DMS153 (cell line): ENCODE measurements at places on chromosomes 4 and X.

DNA sequence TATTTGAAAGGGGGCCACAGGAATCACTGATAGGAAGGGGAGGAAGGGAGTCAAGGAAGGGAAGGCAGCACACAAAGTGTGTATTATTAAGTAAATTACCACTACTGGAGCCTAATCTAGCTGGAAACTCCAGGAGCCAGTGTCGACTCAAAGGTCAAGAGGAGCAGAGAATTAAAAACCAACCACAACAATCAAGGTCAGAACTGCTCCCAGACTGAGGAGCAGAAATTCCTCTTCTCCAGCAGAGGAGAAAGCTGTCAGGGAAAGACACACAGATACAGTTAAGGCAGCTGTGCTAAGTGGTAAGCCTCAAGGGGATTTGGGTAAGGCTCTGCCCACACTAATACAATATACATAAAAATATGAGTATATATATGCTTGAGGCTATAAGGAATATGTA is 87.5 kb upstream of the PTPN13 start:
- DNase-seq, result no peak

GRCh38 chr4:126611900-126612299 is 1020.9 kb upstream of the INTU start:
- DNase-seq, result no peak

DNA sequence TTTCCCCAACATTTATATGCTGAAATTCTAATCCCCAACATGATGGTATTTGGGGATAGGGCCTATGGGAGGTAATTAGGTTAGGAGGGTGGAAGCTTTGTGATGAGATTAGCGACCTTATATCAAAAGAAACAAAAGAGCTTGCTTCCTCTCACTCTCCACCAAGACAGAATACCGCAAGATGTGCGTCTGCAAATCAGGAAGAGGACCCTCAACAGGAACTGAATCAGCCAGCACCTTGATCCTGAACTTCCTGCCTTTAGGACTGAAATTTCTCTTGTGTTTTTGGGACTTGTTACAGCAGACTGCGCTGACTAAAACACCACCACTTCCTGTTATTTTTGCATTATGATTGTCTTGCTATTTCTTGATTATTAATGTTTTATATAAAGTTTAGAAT is 1889.4 kb downstream of the C4orf33 start:
- no peak for DNase-seq

DNA sequence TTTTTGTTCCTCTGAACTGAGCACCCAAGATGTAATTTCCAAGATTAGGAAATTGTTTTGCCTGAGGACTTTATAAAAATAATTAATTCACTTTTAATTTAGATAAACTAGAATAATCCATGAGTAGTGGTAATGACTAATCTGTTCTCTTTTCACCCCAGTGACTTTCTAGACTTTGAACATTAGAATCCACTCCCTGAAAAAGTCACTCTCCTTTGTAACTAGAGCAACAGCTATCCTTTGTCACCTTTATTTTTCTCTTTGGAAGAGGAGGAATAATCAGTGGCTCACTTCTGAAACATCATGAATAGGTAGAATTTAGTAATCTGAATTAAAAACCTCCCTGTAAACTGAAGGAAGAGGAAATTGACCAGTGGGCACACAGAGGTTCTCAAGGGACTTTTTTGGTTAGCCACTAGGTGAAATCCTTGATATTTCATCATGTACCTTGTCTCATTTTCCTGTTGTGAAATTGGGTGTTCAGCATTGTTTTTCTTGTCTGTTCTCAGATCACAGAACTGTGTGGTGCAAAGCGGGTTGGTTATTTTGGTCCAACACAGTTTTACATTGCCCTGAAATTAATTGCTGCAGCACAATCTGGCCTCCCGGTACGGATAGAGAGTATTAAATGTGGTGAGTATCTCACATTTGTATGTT is 59.4 kb downstream of the REPS2 start:
- DNase-seq, result no peak

DNA sequence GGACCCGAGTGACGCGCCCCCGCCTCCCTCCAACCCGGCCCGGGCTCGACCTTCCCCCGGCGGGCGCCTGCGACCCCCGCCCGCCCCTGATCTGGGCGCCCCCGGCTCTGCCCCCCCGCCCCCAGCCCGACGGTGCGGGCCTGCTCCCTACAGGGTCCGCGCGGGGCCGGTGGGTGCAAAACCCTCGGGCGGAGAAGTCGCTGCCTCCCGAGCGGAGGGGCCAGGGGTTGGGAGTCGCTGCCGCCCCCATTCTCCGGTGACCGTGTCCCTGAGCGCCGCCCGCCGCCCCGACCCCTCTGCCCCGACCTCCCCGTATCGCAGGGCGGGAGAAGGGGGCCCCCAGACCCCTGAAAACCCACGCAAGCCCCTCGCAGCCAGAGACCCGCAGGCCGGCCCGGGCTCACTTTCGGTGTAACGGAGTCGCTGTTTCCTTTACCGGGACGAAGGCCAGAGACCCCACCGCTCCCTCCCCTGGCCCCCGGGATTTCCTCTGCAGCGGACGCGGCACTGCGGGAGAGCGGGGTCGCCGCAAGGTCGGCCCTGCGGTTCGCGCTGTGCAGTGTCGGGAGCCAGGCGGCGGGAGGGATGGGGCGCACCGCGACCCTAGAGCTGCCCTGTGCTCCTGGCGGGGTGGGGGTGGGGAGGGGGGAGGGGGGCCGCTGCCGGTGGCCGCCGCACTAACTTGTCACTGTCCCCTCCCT is 729 bp upstream of the CPLX1 start:
- no peak for DNase-seq

- no peak for DNase-seq
Measured at GRCh38 chr4:57865264-57865663, 755.1 kb upstream of the IGFBP7 start.

DNA sequence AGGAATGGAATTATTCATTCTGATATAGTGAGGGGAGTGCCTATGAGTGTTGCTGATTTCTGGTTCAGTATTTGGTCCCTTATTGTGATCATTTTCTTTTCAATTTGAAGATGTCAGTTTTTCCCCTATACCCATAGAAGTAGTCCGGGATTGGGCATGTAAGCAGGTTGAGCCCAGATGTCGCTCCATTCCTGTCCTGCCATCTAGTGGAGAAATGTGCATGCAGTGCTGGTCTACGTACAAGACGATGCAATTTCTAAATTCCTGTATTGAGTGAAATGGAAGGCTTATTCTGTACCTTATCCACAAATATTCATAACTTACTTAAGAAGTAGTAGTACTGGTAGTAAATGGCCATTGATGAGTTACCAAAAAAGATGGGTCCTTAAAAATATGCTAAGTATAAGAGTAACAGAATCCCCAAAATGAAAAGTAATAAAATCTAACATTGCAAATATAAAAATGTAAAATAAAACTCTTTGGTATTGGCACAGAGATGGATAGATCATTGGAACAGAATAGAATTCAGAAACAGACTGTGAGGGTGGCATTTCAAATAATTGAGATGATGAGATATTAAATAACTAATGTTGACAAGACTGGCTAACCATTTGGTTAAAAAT is 60.9 kb downstream of the UGT8 start:
- DNase-seq, result peak; percentile 44

DNA sequence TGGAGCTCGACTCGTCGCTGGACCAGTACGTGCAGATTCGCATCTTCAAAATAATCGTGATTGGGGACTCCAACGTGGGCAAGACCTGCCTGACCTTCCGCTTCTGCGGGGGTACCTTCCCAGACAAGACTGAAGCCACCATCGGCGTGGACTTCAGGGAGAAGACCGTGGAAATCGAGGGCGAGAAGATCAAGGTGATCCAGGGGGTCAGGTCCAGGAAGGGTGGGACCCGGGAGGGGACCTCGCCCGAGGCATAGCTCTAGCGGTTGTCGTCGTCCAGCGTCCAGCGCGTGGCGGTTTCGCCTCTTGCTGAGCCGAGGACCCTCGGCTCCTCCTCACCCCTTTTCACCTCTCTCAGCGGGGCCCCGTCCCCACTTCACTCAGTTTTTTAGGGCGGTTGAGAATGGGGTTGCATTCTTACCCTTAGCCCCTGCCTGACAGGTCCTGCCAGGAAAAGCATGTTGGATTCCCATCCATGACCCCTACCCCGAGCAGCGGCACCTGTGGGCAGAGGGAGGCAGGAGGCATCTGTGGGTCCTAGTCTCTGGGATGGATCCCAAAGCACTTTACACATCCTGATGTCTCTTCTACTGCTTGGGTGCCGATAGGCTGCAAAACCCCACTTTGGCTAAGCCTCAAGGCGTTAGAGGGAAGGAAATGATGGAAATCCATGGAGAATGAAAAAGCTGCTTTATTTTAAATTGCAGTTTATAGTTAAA is 524 bp downstream of the RAB33A start:
- DNase-seq, result no peak

DNA sequence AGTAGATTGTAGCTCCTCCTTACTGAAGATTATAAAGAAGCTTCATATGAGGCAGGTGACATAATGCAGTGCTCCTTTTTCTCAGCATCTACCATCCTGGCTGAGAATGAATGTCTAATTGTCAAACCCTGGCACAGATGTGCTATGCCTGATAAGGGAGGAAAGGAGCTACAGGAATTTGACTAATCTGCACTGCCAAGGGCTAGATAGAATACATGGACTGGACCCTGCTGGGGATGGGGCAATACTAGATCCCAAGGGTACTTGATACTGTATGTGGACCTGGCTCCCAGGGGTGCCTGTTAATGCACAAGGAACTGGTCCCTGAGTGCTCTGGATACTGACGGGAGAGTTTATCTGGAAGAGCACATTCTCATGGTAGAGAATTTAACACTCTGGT is 362.2 kb upstream of the EMCN start:
- DNase-seq, result no peak

DNA sequence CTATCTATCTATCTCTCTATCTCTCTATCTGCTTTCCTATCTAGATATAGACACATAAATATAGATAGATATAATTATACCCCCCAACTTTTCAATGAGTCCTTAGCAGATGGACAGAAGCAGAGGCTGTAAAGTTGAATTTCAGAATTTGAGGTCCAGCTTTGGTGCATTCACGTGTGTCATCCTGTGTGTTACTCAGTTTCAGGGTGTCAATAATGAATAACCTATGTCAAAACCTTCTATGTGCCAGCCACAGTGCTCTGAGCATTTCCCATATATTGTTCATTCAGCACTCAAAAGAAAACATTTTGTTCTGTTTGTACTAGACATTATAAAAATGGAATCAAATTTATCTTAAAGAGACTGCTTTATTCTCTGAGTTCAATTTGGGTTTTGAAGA is 310.0 kb downstream of the ARHGAP24 start:
- DNase-seq, result no peak

- no peak for DNase-seq
Measured at GRCh38 chrX:136204571-136204970, 46.6 kb downstream of the MAP7D3 start.

GRCh38 chrX:3428792-3429191 is 82.3 kb upstream of the MXRA5 start:
- DNase-seq, result no peak

DNA sequence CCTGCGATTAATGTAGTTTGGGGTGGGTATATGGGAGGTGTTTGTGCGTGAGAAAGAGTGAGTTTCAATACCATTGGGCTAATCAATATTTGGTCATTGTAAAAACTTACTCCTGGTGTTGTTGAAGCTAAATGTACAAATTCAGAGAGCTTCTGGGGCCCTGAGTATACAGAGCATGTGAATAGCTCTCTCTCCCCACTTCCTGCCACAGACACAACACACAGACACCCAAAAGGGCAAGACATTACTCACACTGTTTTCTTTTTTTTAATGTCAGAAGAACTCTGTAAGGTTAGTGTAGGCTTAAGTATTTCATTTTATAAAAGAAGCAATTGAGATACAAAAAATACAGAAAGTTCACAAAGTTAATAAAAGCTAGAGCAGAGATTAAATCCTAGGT is 151.3 kb upstream of the KCNIP4 start:
- no peak for DNase-seq

GRCh38 chr4:14552119-14552518 is 450.2 kb upstream of the CPEB2 start:
- no peak for DNase-seq

DNA sequence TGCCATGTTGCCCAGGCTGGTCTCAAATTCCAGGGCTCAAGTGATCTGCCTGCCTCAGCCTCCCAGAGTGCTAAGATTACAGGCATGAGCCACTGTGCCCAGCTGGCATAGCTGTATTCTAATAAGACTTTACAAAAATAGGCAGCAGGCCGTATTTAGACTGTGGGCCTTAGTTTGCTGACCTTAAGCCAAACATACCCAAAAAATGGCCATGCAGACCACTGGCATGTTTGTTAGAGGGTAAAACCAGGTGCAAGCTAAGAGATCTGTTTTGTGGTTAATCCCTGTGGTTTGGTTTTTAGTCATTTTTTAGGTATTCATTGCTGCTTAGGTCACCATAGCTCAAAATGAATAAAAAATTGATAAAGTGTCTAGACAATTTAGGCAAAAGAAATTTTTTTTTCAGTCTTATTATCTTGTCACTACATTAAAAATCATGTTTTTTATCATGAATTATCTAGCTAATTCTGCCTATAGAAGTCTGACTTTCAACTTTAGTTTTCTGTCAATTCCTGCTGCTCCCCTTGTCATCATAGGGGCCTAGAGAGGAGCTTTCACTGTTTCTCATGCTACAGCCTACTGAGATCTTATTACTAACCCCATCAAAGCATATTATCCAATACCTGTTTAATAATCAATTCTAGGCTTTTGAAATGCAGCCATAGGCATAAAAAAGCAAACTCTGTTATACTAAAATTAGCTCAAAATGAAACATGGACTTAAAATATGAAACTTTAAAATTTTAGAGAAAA is 7.5 kb upstream of the SPINK2 start:
- DNase-seq, result no peak

DNA sequence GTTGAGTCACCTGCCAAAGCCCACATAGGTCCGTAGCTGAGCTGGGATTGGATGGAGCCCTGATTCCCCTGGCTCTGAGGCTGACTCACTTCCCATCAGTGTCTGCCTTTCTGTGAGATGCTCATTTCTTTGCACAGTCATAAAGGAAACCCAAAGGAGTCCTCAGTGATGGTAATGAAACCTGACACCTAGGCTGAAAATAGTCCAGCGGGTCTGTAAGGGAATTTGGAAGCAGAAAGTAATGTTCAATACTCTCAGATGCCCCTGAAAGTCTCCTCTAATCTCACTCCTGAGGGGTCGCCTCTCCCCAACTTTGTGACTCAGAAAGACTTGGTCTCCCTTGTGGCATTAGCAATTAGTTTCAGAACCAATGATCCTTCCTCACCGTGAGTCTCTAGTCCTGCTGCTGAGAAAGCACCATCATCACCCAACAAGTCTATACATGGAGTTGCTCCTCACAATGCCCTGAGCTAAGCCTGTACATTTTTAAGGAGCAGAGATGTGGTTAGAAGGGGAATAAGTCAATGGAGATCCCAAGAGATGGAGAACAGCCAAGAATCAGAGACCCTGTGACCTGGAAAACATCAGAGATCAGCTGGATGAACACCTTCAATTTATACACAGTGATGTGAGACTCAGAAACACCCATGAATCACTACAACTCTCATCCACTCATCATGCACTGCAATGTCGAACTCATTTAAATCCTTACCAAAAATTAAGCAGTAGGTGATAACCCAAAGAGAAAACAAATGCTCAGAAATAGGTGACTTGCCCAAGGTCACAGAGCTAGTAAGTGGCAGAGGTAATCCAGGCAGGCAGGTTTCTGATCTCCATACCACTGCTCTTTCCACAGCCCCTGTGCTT is 219.0 kb upstream of the CPEB2 start:
- no peak for DNase-seq

GRCh38 chrX:44536198-44536597 is 6.5 kb downstream of the FUNDC1 start:
- DNase-seq, result no peak
